ENCODE measurements at places on chromosomes 5 and 9.

DNA sequence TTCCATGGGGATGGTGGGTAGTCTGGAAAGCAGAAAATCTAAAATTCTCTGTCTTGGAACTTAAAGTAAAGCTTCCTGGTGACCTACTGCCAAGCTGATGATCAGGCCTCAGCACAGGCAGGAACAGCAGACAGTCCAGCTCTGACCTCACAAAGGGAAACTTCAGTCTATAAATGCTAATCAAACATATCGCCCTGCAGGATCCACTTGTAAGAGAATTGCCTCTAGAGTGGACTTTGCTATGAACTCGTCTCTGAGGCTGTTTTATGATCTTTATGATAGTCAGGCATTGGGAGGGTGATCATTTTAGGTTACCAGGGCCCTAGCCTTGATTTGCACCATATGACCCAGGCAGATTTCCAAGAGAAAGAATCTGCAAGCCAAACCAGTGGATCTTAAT lies 67.6 kb upstream of the SELENOP start:
- DNase-seq = no peak

DNA sequence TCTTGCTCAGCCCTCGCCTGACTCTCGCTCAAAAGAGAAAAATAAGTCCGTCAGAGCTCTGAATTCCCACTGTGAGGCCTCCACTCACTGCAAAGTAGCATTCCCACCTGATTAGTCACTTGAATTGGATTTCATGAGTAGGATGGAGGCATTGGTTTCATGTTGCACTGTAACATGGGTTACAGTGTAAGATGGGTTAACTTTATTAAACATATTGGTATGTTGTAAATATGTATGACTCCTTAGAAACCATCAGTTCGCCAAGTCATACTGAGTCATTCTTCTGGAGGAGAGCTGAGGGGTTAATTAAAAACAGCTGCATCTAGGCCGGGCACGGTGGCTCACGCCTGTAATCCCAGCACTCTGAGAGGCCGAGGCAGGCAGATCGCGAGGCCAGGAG lies 93.8 kb upstream of the BNC2 start:
- no peak for DNase-seq

- DNase-seq = no peak
Measured at GRCh38 chr5:159453209-159453608, 122.9 kb upstream of the IL12B start.

DNA sequence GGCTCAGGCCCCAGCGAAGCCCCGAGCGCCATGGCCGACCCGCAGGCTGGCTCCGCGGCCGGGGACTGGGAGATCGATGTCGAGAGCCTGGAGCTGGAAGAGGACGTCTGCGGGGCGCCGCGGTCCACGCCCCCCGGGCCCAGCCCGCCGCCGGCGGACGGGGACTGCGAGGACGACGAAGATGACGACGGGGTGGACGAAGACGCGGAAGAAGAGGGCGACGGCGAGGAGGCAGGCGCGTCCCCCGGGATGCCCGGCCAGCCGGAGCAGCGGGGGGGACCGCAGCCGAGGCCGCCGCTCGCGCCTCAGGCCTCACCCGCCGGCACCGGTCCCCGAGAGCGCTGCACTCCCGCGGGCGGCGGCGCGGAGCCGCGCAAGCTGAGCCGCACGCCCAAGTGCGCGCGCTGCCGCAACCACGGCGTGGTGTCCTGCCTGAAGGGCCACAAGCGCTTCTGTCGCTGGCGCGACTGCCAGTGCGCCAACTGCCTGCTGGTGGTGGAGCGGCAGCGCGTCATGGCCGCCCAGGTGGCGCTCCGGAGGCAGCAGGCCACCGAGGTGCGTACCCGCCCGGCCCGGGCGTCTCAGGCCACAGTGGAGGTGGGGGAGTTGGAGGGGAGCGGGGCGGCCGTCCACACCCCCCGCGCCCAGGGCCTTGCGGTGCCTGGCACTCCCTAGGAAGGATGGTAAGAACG lies 1.6 kb downstream of the DMRT2 start:
- DNase-seq = no peak

GRCh38 chr9:90455316-90455715 lies 187.3 kb downstream of the DIRAS2 start:
- no peak for DNase-seq

DNA sequence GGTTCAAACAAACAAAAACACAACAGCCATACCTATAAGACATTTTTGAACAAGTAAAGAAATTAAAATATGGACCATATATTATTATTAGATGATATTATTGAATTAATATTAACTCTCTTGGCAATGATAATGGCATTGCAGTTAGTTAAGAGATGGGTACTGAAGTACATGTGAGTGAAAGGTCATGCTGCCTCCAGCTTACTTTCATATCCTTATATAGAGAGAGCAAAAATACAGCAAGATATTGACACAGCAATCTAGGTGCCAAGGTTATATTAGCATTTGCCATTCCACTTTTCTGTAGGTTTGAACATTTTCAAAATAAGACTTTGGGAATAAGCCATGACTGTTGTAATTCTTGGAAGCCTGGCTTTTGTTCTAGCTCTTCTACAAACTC lies 6.1 kb downstream of the TNFSF8 start:
- no peak for DNase-seq

DNA sequence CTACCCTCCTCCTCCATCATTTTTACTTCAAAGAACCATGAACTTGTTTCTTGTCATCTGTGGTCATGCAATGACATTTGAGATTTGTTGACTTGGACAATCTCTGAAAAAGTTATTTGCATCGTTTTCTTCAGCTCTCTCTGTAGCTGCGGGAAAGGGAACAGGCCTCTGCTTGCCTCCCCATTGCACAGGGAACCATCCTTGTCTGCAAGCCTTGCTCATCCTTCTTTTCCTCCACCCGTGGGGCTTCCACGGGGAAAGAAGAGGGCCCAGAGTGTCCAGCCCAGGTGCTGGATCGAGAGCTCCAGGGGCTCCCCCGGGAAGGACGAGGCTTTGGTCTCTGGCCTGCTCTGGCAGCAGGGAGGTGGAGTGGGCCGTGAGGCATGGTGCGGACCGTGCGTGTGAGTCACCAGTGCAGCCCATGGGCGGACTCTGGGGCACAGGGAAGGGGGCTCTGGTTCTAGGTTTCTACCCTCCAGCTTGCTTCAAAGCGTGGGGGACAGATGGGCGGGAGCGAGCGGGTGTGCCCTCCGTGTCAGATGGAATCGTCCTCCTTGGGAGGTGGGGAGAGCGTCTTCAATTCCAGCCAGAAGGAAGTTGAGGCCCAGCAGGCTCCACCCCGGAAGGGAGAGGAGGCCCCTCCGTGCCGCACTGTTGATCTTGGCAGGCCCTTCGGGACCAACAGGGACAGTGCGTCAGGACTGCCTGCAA lies 6.0 kb upstream of the IRX4 start:
- DNase-seq = no peak

DNA sequence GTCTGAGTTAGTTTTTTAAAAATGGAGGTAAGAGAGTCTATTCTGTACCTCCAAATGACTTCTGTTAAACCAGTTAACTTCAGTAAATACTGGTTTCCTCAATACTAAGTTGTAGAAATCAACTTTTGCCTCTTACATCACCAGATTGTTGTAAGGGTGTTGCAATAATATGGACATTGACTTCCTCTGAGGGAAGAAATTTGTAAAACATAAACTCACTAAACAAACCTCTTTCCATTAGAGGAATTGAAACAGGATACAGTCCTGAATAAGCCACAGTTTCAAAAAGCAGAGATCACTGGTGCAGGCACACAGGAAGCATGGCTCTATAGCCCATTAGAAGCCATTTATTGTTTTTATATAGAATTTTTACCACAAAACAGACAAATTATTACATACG lies 32.7 kb upstream of the SLCO6A1 start:
- DNase-seq = no peak

DNA sequence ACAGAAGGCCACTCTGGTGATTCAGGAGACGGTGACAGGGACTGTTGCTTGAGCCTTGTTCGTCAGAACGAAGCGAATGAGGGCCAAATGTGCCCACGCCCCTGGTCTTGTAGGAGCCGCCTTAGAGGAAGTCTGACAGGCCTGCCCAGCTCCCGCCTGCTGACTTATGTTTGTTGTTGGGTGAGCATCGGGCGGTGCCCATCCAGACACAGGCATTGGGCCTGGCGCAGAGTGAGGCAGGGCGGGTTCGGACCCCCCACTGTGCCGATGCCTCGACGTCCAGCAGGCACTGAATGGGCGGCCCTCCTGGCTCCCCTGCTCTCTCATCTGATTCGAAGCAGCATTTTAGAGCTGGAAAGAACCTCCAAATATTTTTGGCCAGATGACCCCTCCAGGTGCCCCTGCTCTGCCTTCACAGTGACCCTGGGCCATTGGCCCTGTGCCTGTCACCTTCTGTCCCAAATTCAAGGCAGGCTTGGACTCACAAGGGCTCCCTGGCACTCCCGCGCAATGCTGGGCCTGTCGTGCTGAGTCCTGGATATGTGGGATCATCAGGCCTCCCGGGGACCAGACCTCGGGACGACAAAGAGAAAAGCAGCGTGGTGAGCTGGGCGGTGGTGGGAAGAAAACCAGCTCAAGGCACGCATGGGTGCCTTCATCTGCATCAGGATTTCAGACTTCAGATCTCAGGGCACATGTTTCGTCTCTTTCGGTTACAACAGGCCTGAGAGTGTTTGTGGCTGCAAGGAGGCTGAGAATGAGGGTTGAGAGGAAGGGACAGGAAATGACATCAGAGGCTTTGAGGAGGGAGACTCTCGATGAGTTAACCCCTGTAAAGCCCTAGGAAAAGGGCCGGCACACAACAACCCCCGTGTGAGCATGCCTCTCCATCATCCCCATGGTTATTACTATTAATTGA lies 37.1 kb upstream of the OLFM1 start:
- DNase-seq = no peak

GRCh38 chr5:93589152-93589828 lies 6.3 kb downstream of the NR2F1 start:
- no peak for DNase-seq

GRCh38 chr9:86939321-86939720 lies 8.0 kb downstream of the GAS1 start:
- no peak for DNase-seq

GRCh38 chr9:29945012-29945411 lies 2371.7 kb upstream of the C9orf72 start:
- no peak for DNase-seq

GRCh38 chr9:98678244-98678842 lies 30.4 kb downstream of the GABBR2 start:
- DNase-seq = no peak

GRCh38 chr5:118016396-118016795 lies 972.0 kb downstream of the DTWD2 start:
- DNase-seq = no peak

DNA sequence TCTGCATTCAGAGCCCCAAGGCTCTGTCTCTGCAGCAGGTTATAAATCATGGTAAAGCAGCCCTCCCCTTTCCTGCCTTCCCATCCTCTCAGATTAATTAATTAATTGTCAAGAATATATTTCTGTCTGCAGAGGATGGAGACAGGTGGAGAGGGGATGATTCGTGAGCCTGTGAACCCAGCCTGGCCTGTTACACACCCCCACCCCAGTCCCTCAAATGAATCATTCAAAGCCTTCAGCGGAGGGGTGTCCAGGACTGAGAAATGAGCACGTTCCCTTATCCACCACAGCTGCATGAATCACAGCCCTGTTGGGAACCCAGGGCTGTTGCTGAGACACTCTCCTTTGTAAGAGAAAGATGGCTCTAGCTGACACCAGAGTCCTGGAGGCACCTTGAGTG lies 56.0 kb downstream of the NIPAL4 start:
- DNase-seq = no peak

DNA sequence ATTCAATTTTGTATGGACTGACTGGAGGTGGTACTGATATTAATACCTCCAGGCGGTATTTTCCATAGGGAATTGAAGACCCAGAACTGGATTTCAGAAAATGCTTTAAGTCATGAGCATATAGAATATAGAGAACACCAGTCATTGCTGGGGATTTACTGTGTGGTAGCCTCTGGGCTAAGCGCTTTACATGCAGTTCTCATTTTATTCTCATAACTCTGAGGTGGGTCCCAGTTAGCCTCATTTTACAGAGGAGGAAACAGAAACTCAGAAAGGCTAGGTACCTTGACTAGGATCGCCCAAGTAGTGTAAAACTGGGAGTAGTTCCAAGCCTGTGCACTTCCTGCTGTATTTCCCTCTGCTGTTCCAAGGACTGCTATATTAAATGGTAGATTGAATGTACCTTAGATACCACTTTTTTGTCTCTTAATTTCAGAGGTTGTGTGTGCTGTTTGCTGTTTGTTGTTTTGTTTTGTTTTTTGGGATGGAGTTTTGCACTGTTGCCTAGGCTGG lies 13.8 kb downstream of the SLC44A1 start:
- DNase-seq = no peak

GRCh38 chr5:45037927-45038326 lies 229.2 kb downstream of the MRPS30 start:
- no peak for DNase-seq

DNA sequence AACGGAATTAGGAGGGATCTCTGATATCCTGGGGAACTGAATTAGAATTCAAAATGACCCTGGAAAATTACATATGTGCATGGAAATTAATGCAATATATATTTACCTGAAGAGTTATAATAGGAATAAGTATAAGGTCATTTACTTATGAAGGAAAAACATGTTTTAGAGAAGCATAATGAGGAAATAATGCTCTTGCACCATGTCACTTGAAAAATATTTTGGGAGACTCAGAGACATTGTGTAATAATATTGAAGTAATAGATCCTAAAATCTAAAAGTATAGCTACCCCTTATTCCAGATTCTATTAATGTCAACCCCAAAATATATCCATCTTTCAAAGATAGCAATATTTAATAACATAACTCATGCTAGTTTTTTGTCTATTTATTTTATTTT lies 28.4 kb downstream of the SPZ1 start:
- no peak for DNase-seq

DNA sequence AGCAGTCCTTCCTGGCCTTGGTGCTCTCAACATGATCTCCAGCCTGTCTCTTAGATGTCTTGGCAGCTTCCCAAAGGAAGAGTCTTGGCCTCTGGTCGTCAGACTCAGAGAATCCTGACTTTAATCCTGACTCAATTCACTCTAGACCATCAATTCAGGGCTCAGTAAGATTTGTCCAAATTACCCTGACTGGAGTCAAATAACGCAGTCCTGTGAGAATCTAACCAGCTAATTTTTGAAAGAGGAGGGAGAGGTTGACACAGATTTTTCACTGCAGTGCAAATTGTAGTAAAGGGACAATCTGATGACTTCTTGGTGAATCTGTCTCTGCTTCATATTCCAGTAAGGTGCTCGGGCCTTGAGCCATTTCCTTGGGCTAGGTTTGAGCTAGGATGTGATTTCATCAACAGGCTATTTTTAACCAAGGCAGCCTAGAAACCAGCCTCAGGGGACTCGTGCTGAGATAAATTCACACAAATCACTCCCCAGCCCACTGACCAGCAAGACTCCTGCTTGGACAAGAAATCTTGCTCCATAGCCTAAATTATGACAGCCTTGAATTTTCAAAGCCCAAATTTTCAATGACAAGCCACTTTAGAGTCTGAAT lies 257.4 kb downstream of the ENC1 start:
- no peak for DNase-seq

DNA sequence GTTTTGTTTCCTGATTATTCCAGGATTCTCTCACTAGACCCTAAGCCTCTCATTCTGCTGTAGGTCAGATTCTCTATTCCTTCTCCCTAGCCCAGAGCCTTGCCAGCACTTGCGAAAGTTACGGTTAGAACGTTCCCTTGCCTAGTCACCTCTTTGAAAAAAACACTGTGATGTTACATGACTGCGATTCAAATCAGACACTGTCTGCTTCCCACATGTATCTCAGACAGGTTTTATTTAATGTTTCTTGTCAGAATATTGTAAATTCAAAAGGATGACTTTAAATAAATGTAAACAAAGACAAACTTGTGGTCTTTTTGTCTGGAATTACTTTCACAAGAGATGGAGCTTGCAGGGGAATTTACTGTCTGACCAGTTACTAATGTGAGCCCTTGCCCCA lies 116.5 kb upstream of the OTULINL start:
- no peak for DNase-seq

GRCh38 chr9:19020886-19021455 lies 12.0 kb downstream of the SAXO1 start:
- DNase-seq = no peak
